B cell (primary cell): ENCODE measurements at places on chromosomes 16 and 17. TPM values are rescaled to one million over a fixed set of nuclear protein-coding genes. Genes with fewer than 3 reads are reported as not detected.

DNA sequence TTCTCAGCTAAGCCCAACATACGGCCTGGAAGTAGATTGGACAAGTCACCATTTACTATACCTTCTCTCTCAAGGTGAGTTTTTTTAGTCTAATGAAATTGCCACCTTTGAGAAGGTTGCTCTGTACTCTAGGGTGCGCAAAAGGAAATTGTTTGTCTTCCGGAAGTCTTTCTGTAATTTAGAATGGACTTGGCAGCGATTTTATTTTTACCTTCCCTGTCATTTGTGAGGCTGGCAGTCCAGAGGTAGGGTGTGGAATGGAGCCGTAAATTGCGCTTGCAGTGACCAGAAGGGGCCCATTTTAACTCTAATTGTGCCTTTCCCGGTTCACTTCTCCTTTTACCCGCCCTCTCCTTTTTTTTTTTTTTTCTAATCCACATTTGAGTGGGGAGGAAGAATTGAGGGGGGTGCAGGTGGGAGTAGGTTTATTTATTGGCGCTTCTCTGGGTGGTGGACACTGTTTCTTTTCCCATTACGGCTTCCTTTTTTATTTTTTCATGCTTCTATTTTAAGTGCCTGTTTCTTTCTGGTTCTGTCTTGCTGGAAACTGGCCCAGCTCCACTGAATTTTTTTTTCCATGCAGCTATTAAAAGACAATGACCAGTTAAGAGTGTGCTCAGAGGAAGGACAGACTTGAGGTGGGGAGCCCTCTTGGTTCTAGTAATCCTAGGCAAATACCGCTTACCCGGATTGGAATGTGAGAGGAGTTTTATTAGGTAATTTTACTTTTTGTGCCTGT is 89.7 kb upstream of the CLEC18A start:
- H3K36me3 ChIP-seq: peaks cover 11% of the 10 kb centered on the region
- H3K27ac ChIP-seq: no peak overlapping the region
- DNase-seq: no peak
- no peak overlapping the region for H3K4me3 ChIP-seq

DNA sequence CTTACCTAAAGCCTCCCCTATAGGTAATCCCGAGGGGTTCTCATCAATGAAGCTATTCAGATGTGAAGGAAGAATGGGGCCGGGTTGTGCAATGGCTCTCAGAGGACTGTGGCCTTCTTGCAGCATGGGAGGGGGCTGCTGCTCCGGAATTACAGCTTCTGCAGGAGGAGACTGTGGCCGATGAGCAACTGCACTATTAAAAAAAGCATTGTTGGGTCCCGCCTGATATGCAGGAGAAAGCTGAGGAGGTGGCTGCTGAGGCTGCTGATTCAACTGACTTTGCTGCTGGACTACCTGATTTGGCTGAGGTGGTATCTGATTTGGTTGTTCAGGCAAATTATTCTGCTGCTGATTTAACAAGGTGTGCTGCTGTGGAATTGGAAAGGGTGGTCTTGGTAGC is 64.8 kb downstream of the CACNG1 start:
- no peak for DNase-seq
- H3K27ac ChIP-seq: no peak overlapping the region
- H3K4me1 ChIP-seq: no peaks in the 10 kb centered on the region
- H3K36me3 ChIP-seq: peaks cover 14% of the 10 kb centered on the region

DNA sequence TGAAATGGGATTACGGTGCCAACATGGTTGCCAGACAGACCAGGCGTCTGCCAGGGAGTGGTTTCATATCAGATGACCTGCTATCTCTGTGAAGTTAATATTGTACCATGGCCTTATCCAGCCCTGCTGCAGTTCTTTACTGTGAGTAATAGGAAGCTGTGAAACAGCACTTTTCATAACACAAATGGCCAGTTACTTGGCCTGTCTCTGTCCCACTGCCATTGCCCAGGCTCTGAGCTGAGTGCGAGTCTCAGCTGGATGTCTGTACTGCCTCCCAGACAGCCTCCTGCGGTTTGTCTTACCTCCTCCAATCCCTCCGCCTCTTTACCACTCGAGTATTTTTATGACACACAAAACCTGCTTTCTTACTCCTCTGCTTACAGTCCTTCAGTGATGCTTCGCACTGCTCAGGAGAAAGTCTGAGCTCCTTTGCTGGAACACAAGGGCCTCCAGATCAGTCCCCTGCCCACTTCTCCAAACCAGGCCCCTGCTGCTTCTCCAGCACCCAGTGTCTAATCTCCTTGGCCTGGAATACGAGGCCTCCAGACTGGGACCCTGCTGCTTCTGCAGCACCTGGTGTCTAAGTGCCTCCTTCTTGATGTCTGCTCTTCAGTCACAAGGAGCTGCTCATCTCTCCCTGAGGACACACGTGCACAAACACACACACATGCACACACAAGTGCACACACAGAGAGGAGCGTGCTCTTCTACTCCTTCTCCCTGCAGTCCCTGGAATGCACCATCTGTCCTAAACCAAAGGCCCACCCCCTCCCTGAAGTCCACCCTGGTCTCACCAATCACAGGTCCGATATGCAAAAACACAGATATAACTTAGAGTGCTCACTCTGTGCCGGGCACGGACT is 17.1 kb upstream of the RHOT1 start:
- no peak overlapping the region for H3K27ac ChIP-seq
- peaks cover 14% of the 10 kb centered on the region for H3K4me1 ChIP-seq
- DNase-seq: no peak
- no peak overlapping the region for H3K4me3 ChIP-seq
- H3K36me3 ChIP-seq: no peaks in the 10 kb centered on the region

GRCh38 chr17:61837175-61838051 is 25.9 kb downstream of the BRIP1 start:
- peak; percentile 74 for DNase-seq
- no peaks in the 10 kb centered on the region for H3K36me3 ChIP-seq
- H3K4me3 ChIP-seq: no peak overlapping the region
- H3K27me3 ChIP-seq: no peaks in the 10 kb centered on the region
- no peak overlapping the region for H3K27ac ChIP-seq

DNA sequence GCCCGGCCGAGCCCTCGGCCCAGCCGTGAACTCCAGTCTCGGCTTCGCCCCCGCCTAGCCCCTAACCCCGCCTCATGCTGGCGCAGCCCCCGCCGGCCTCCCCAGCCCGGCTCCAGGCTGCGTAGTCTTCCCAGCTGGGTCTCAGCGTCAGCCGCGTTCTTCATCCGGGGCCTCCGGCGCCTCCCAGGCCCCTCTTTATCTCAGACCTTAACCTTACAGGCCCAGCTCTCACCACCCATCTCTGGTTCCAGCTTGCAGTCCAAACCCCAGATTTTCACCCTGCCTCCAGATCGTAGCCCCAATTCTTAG is at the start of gene PROCA1:
PROCA1 (minus strand) TSS at position 166 of the 309 bp plus-strand sequence. CDS start 228 bp downstream, outside the sequence.
- peaks cover 11% of the 10 kb centered on the region for H3K4me1 ChIP-seq
- peaks cover 2% of the 10 kb centered on the region for H3K27me3 ChIP-seq
- H3K36me3 ChIP-seq: no peaks in the 10 kb centered on the region
- H3K27ac ChIP-seq: peak within 1 kb of the TSS; percentile 79
- no peak for DNase-seq

GRCh38 chr16:23987443-23987842 is 151.7 kb downstream of the PRKCB start:
- H3K4me1 ChIP-seq: peaks cover 20% of the 10 kb centered on the region
- H3K27me3 ChIP-seq: no peaks in the 10 kb centered on the region
- peak; percentile 71 for DNase-seq
- H3K4me3 ChIP-seq: no peak overlapping the region
- peak overlapping the region; percentile 65 for H3K27ac ChIP-seq

GRCh38 chr16:87608400-87608985 is 6.2 kb downstream of the JPH3 start:
- H3K27ac ChIP-seq: no peak overlapping the region
- peaks cover under 1% of the 10 kb centered on the region for H3K4me1 ChIP-seq
- no peaks in the 10 kb centered on the region for H3K36me3 ChIP-seq
- peaks cover 35% of the 10 kb centered on the region for H3K27me3 ChIP-seq
- H3K4me3 ChIP-seq: no peak overlapping the region

DNA sequence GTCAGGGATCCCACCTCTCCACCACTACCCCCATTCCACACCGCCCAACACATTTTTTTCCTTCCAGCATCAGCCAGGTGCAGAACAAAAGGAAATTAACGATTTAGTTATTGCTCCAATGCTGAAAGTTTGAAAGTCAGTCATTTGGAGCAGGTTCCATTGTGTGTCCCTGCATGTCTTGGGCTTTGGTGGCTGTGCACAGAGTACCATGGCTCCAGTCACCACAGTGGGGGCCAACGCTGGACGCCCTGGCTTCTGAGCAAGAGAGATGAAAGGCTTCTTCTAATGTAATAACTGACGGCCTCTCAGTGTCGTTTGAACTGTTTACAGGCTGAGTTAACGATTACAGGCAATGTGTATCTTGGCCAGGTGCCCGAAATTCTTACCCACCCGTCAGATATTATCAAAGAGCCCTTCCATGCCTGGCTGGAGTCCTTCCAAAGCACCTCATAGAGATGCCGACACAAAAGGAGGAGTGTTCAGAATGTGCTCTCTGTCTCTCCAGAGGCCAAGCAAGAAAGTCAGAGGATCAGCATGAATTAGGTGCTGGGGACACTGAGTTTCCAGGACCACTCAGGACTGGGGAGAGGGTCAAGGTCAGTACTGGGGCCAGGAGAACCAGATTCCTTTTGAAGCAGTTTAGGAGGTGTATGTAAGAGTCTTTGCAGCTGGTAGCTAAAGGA is 25.9 kb downstream of the RNF43 start:
- H3K27me3 ChIP-seq: no peaks in the 10 kb centered on the region
- DNase-seq: no peak
- H3K36me3 ChIP-seq: no peaks in the 10 kb centered on the region
- H3K27ac ChIP-seq: no peak overlapping the region
- no peak overlapping the region for H3K4me3 ChIP-seq

- no peak overlapping the region for H3K4me3 ChIP-seq
- H3K27me3 ChIP-seq: no peaks in the 10 kb centered on the region
- H3K36me3 ChIP-seq: peaks cover 61% of the 10 kb centered on the region
These were observed 38.7 kb downstream of the PHKB start for GRCh38 chr16:47499700-47500264.

GRCh38 chr16:83147244-83147643 is 520.5 kb downstream of the CDH13 start:
- H3K4me1 ChIP-seq: no peaks in the 10 kb centered on the region
- no peaks in the 10 kb centered on the region for H3K36me3 ChIP-seq
- H3K27me3 ChIP-seq: no peaks in the 10 kb centered on the region
- no peak overlapping the region for H3K27ac ChIP-seq
- H3K4me3 ChIP-seq: no peak overlapping the region

DNA sequence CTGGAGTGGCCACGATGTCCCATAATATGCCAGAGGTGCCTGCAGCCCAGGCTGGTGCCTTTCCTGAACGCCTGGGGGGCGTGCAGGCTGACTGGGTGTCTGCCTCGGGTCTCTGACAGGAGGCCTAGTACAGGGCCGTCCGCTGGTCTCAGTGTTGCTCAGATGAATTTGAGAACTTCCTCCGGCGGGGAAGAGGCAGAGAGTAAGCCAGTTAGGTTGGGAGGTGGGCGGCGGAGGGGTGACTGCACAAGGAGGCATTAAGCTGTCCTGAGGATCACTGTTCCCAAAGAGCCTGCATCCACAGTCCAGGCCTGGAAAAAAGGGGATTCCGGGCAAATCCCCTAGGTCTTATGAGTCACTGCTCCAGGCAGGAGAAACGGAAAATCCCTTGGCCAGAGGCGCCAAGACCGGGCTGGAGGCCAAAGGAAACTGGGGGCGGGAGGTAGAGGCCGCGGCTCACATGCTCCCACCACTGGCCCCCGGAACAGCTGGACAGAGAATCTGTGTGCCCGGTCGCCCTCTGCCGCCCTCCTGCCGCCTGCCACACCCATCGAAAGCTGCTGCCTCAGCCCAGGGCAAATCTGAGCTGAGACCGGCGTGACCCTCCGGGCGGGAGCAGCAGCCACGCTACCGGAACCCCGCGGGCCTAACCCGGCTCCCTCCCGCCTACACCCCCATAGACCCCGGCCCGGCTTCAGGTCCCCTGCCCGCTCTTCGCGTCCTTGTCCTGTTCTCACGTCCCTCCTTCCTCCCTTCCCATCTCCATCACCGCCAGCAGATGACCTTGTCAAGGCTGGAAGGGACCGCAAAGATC is 1.2 kb downstream of the TRIM47 start:
- peak overlapping the region; percentile 46 for H3K4me3 ChIP-seq
- H3K27me3 ChIP-seq: no peaks in the 10 kb centered on the region
- H3K27ac ChIP-seq: peak overlapping the region; percentile 55
- peaks cover 30% of the 10 kb centered on the region for H3K4me1 ChIP-seq
- DNase-seq: peak; percentile 51

- no peak overlapping the region for H3K27ac ChIP-seq
- H3K4me1 ChIP-seq: no peaks in the 10 kb centered on the region
- no peak overlapping the region for H3K4me3 ChIP-seq
- DNase-seq: no peak
These were observed 126.4 kb downstream of the KCNJ2 start for GRCh38 chr17:70295731-70296130.

- H3K4me3 ChIP-seq: no peak overlapping the region
- no peaks in the 10 kb centered on the region for H3K27me3 ChIP-seq
- peak; percentile 64 for DNase-seq
- H3K4me1 ChIP-seq: peaks cover 31% of the 10 kb centered on the region
- H3K27ac ChIP-seq: no peak overlapping the region
- H3K36me3 ChIP-seq: no peaks in the 10 kb centered on the region
These were observed 138.7 kb downstream of the GAS7 start for GRCh38 chr17:10059684-10060211.

DNA sequence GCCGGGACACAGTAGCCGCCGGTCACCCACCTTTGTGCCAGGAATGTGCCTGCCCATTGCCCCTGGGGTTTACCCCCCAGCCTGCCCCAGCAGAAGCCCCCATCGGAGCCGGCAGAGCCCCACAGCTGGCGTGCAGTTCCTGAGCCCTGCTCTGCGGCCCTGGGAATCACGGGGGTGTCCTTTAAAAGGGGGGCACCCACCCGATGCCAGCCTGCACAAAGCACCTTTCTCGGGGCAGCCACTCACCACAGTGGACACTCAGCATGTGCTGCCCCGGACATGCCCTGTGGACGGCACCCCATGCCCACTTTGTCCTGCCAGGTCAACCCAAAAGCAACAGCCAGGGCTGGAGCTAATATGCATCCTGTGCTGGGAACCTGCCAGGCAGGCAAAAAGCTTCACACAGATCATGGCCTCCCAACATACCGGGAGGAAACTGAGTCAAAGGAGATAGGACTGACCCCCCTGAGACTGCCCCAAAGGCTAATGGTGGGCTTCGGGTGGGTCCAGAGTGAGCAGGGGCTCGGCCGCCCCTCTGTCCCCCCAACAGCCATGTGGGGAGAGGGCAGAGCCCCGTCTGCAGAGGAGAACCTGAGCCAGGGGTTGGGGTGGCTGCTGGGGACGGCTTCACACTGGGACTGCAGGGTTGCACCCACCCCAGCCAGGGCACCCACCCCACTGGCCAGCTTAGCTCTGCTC is 45.8 kb upstream of the ZC3H18 start:
- no peaks in the 10 kb centered on the region for H3K36me3 ChIP-seq
- no peak overlapping the region for H3K4me3 ChIP-seq
- no peak overlapping the region for H3K27ac ChIP-seq
- H3K27me3 ChIP-seq: no peaks in the 10 kb centered on the region

GRCh38 chr16:88905563-88905962 is 39.1 kb upstream of the PABPN1L start:
- peaks cover 23% of the 10 kb centered on the region for H3K36me3 ChIP-seq
- peak; percentile 49 for DNase-seq
- no peak overlapping the region for H3K27ac ChIP-seq
- H3K27me3 ChIP-seq: no peaks in the 10 kb centered on the region
- H3K4me1 ChIP-seq: peaks cover 13% of the 10 kb centered on the region

- DNase-seq: no peak
- H3K27me3 ChIP-seq: no peaks in the 10 kb centered on the region
- H3K27ac ChIP-seq: no peak overlapping the region
These were observed 26.5 kb upstream of the ALOX12 start for GRCh38 chr17:6969323-6969726.

KRT33B gene
- total RNA-seq: not detected in 2 replicates

OTOP3 gene
- total RNA-seq: not detected in 2 replicates

CSH2 gene
- not detected in 2 replicates for total RNA-seq

SCNN1G gene
- not detected in 2 replicates for total RNA-seq

SLC5A10 gene
- total RNA-seq: not detected in 2 replicates

DRC3 gene
- 0.17 TPM in 1 of 2 replicates, not detected in the other for total RNA-seq

KCNAB3 gene
- 11.4 and 15.5 TPM in 2 replicates for total RNA-seq

ITGAD gene
- not detected in 2 replicates for total RNA-seq

KRT33A gene
- not detected in 2 replicates for total RNA-seq
